ENCODE measurements at places on chromosomes 7 and 10.
A peak's percentile ranks its signal among the peaks of the same experiment; 100 is the strongest.

DNA sequence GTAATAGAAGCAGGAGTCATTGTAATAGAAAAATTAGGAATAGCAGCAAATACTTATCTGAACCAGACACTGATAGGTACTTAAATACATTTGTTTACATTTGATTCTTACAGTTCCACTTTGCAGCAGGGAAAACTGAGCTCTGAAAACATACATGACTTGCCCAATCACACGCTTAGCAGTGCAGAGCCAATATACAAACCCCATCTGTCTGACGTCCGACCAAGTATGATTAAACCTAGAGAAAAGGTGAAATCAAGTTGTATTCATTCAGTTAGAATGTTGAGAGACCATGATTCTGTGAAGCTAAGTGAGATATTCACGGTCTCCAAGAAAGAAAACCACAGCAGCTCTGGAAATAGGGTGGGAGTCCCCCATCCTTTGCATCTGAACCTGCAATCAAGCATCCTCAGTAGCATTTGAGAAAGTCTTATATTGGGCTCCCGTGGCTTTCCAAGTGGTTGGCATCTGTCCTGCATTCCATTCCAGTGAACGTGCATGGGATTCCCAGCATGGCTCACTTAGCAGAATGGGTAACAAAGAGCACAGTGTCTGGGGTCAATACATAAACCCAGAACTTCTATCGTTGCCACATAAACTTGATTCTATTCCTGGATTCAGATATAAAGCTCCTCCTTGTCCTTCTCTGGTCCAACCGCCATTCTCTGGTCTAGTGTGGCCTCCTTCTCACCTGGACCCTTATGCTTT is 148.7 kb upstream of the RSU1 start:
- DNase-seq, result no peak

- DNase-seq, result no peak
These were observed 40.2 kb downstream of the ZNF365 start for GRCh38 chr10:62414359-62414758.

GRCh38 chr7:153423210-153423590 is 629.0 kb upstream of the DPP6 start:
- DNase-seq, result no peak

DNA sequence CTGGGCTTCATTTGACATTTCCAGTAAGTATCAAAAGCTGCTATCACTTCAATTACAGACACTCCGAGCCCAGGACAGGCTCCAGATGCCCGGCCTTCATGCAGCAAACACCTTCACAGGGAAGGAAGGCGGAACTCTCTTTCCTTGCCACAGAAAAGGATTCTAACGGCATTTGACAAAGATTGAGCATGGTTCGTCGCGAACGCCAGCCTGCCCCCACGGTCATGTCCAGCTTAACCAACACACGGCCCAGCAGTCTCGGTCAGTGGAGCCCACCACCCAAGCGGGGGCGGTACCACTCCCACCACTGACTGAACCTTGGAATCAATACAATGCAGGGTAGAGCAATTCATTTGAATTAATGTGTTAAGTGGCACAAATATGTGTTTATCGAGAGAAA is 607.2 kb downstream of the DNAJB6 start:
- DNase-seq, result no peak

DNA sequence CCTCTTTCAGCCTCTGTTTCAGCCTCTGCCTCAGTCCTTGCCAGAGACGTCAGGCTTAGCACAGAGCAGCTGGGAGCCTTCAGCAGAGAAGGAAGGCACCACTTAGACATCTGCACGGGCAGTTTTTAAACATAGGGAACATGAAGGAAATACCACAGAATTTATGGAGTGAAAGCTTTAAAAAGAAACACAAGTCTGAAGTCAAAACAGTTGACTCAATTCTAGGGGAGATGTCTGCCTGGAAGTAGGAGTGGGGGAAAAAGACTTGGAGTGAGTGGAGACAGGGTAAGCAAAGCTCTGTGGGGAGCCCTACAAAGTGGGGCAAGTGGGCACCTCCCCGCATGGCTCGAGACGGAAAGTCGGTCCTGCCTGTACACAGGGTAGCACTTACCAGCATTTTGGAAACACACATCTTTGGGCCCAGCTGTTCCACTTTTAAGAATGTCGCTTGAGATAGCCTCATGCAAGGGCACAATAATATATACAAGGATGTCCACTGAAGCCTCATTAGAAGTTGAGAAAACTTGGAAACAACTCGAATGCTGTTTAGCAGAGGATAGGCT is 5.0 kb upstream of the TBXAS1 start:
- DNase-seq, result no peak

GRCh38 chr7:100126239-100126930 is 382 bp upstream of the MBLAC1 start:
- no peak for DNase-seq

GRCh38 chr10:58479045-58479444 is 33.6 kb upstream of the BICC1 start:
- no peak for DNase-seq

GRCh38 chr7:120864141-120864900 is 6.4 kb upstream of the TSPAN12 start:
- DNase-seq, result no peak

DNA sequence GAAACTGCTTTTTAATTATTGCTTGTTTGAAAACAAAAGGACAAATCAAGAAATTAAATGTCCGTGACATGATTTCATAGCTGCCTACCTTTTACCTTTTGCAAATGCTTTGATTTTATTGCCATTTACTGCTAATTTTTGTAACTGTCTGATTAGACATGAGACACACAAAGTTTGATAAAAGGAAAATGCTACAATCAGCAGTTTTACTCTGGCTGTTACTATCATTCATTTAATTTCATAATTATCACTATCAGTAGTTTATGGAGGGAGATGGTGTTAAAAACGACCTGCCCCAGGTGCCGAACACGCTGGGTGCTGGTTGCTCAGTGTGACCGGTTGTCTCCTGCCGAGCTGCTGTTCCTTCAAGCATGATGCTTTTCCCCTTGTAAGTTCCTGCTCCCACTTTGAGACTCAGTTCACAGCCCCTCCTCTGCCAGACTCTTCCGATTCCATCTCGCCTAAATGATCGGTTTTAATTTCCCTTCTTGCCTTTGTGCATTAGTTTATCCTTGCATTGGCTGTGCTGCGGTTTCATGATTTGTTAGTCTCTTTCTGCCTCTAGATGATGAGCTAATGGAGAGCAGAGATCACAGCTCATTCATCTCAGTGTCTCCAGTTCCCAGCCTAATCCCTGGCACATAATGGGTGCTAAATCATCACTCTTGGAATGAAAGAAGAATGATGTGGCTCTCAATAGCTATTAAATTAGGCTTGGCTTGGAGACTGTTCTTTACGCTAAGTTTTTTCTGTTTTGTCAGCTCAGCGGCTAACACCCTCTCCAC is 110.6 kb downstream of the PFKFB3 start:
- no peak for DNase-seq

- no peak for DNase-seq
These were observed 628.8 kb downstream of the SUGCT start for GRCh38 chr7:40763319-40764287.

- DNase-seq, result peak; percentile 68
These were observed 2.8 kb downstream of the ASIC3 start for GRCh38 chr7:151051108-151051507.

DNA sequence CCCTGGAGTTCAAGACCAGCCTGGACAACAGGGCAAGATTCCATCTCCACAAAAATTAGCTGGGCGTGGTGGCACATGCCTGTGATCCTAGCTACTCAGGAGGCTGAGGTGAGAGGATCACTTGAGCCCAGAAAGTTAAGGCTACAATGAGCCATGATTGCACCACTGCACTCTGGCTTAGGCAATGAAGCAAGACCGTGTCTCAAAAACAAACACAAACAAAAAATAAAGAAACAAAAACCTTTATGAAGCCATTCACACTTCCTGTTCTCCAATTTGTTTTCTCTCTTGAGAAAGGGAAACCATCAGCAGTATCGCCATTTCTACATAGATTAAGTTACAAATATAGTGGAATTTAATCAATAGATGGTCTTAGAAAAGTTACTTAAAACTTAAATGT is 19.8 kb downstream of the YME1L1 start:
- no peak for DNase-seq

GRCh38 chr7:16669581-16669980 is 23.6 kb downstream of the BZW2 start:
- no peak for DNase-seq

DNA sequence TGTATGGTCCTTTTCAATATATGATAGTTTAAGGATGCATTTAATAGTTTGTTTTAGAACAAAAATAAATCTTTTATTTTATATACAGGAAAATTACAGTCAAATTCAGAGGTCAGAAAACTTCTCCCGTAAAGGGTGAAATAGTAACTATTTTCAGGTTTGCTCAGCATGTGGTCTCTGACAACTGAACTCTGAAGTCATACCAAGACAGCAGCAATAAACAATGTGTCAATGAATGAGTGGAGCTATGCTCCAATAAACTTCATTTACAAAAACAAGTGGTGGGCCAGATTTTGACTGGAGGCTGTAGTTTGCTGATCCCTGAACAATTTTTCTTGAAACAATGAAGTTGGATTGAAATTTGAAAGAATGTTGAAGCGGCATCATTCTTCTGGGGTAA is 123.6 kb downstream of the ZNF248 start:
- DNase-seq, result no peak

DNA sequence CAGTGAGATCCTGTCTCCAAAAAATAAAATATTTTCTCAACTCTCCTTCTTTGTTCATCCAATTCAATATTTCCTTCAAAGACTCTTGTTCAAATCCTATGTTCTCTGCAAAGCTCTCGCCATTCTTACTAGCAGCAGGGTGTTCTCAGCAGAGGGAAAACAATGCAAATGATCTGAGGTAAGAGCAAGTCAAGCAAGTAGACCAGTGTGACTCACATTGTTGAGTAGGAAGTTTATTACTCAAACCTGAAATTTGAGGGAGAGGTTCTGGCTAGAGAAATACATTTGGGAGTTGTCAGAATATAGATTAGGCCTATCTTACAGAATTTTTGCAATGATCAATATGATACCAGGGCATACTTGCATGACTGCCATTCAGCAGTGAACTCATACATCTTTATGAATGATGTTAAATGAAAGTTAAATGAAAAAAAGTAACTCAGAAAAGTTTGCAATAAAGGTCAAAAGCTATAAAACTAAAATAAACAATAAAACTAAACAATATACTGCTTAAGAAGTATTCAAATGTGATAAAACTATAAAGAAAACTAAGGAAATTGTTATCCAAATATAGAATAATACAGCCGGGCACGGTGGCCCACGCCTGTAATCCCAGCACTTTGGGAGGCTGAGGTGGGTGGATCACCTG is 5.8 kb downstream of the IDE start:
- DNase-seq, result no peak

GRCh38 chr7:120180221-120180620 is 92.8 kb upstream of the KCND2 start:
- DNase-seq, result no peak

GRCh38 chr10:11115337-11115736 is 97.7 kb downstream of the CELF2 start:
- DNase-seq, result no peak

DNA sequence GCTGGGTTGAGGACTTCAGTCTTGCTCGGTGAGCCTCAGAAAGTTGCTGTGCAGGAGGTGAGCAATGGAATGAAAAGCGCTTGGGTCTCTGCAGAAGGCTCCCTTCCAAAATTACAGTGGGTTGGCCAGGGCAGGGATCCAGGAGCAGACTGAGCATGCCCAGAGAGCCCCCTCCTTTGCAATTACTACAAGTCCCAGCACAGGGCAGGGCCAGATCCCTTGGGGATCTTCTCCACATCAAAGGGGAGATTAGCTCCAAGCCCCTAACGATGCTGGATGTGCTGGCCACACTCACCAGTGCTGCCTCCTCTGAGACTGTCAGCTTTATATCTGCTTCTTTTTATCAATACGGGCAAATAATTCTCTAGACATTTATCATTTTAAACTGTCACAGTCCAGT is 337.5 kb downstream of the RPS24 start:
- no peak for DNase-seq

DNA sequence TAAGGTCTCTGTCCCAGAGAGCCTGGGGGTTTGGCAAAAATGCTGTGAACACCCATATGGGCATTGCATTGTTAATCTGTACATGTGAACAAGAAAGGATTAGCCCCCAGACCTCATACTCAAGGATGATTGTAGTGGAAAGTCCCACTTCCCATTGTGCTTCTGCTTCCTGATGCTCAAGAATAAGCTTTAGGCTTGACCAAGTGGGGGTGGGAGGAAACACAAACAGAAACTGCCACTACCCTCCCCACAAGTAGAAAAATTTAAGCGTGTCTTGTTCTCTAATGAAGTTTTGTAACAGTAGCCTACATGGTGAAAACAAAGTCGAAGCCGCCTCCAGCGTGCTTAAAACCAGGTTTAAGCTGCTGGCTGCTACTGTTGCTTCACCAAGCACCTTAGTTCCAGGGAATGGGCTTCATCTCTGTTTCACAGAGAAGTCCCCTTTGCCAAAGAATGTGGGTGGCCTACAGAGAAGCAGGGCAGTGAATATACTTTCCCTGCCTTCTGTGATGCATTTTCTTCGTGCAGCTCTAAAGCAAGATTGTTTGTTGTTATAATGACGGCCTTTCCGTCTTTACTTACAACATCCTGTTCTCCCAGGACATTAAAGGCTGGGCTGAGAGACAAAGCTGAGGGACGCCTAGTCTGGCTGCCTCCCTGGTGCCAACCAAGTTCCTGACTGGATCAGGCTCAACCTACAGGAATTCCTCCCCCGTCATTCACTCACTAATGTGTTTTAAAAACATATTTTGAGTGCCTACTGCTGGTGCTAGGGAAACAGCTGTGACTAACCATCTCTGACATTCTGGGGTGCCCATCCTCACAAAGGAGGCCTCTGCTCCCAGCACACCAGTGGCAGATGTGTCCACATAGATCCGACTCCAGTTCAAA is 32.1 kb upstream of the CCSER2 start:
- DNase-seq, result no peak

GRCh38 chr10:15015451-15015850 is 28.3 kb upstream of the OLAH start:
- no peak for DNase-seq

DNA sequence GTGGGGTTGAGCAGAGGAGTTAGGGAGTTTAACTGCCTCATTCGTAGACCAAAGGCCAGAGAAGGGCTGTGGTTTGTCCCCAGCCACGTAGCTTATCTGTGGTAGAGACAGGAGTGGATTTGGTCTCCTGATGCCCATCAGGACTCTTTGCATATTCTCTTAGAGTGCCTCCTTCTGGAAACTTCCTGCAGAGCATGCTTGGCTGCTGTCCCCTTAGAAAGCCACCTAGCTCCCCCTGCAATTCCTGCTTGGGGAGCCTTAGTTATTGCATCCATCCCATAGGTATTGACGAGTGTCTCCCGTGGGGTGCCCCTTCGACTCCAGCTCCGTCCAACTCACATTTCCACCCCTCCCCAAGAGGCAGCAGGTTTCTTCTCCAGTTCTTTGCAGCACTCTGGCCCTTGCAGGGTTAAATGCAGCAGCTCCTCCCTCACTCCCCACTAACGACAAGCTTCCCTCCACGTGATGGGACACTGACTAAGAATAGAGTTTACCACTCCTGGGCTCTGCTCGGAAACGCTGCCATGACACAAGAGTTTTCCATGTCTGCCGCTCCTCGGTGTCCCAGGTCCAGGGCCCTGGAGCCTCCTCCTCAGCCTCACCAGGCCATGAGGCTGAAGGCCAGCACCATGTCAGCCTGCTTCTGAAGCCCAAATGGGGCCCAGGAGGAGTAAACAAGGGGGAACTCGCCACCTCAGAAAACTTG is 147.8 kb upstream of the UNC5B start:
- no peak for DNase-seq

- DNase-seq, result peak; percentile 91
These were observed 16.2 kb upstream of the ZFAND2A start for GRCh38 chr7:1175967-1176851.

- peak; percentile 57 for DNase-seq
These were observed at the start of gene BHLHA15 for GRCh38 chr7:98211221-98211675. Gene BHLHA15 (plus strand): TSS chr7:98211439. CDS start chr7:98212310, 871 bp downstream.
